ENCODE measurements at places on chromosomes 12 and 14. TPM values are rescaled to one million over a fixed set of nuclear protein-coding genes. Genes with fewer than 3 reads are reported as not detected.

GRCh38 chr12:70535896-70536374 lies 101.3 kb downstream of the PTPRB start:
- H3K27ac ChIP-seq: no peak overlapping the region
- H3K36me3 ChIP-seq: peaks cover 9% of the 10 kb centered on the region
- DNase-seq: no peak
- no peaks in the 10 kb centered on the region for H3K4me1 ChIP-seq
- no peaks in the 10 kb centered on the region for H3K27me3 ChIP-seq

- H3K27me3 ChIP-seq: no peaks in the 10 kb centered on the region
- H3K27ac ChIP-seq: no peak overlapping the region
- DNase-seq: peak; percentile 32
- no peaks in the 10 kb centered on the region for H3K4me1 ChIP-seq
Measured at GRCh38 chr12:24226745-24227350, 277.4 kb upstream of the SOX5 start.

The LETMD1 gene
- total RNA-seq: 67.5 TPM

The TSPAN11 gene
- total RNA-seq: 0.76 TPM

GRCh38 chr14:49287004-49287403 lies 299.2 kb downstream of the RPS29 start:
- no peak overlapping the region for H3K4me3 ChIP-seq
- H3K4me1 ChIP-seq: no peaks in the 10 kb centered on the region
- no peak overlapping the region for H3K27ac ChIP-seq
- no peaks in the 10 kb centered on the region for H3K36me3 ChIP-seq

GRCh38 chr14:55160989-55161388 lies 30.4 kb downstream of the DLGAP5 start:
- DNase-seq: peak; percentile 61
- H3K4me3 ChIP-seq: no peak overlapping the region

DNA sequence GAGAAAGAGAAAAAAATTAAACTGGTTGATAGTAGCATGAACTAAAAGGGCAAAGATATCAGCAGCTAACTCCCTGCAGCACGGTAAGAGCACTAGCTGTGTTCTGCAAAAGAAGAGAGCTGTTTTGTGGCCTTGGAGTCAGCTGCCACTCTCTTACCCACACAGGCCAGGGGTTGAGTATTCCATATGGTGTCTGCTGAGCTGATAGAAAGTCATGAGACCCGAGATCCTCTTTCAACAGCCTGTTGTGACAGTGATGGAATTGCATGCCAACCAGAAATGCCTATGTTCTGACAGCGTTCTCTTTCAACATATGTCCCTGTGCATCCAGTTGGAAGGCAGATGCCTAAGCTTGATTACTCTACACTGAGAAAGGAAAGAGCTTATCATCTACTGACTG lies 39.9 kb downstream of the TMTC1 start:
- no peaks in the 10 kb centered on the region for H3K36me3 ChIP-seq
- peaks cover 56% of the 10 kb centered on the region for H3K4me1 ChIP-seq
- no peak overlapping the region for H3K4me3 ChIP-seq
- no peaks in the 10 kb centered on the region for H3K27me3 ChIP-seq

The OR6C70 gene
- total RNA-seq: not detected

GRCh38 chr12:12613344-12613743 lies 1.7 kb downstream of the CREBL2 start:
- H3K27me3 ChIP-seq: no peaks in the 10 kb centered on the region
- H3K36me3 ChIP-seq: no peaks in the 10 kb centered on the region
- H3K4me3 ChIP-seq: peak overlapping the region; percentile 81
- H3K4me1 ChIP-seq: peaks cover 16% of the 10 kb centered on the region
- peak; percentile 16 for DNase-seq
- no peak overlapping the region for H3K27ac ChIP-seq

- peak; percentile 17 for DNase-seq
- H3K36me3 ChIP-seq: no peaks in the 10 kb centered on the region
- H3K4me1 ChIP-seq: 0 out of 2 replicates have a peak, but pooled peaks cover 4% of the 10 kb centered on the region
Measured at GRCh38 chr14:78764645-78765044, 594.5 kb downstream of the NRXN3 start.

GRCh38 chr12:3355378-3355900 lies 135.6 kb upstream of the PRMT8 start:
- no peak for DNase-seq
- no peaks in the 10 kb centered on the region for H3K4me1 ChIP-seq
- H3K36me3 ChIP-seq: no peaks in the 10 kb centered on the region
- no peak overlapping the region for H3K27ac ChIP-seq
- H3K27me3 ChIP-seq: peaks cover 29% of the 10 kb centered on the region

The IAPP gene
- not detected for total RNA-seq

The CPNE6 gene
- not detected for total RNA-seq

GRCh38 chr14:99274346-99275221 lies 2.6 kb upstream of the BCL11B start:
- peak overlapping the region; percentile 55 for H3K4me3 ChIP-seq
- DNase-seq: peak; percentile 68
- H3K36me3 ChIP-seq: no peaks in the 10 kb centered on the region
- H3K27ac ChIP-seq: no peak overlapping the region

Measured in GM23248 (cell line).